Right renal pelvis (tissue), 4 donors: ENCODE measurements at places on chromosomes 1 and 21.

DNA sequence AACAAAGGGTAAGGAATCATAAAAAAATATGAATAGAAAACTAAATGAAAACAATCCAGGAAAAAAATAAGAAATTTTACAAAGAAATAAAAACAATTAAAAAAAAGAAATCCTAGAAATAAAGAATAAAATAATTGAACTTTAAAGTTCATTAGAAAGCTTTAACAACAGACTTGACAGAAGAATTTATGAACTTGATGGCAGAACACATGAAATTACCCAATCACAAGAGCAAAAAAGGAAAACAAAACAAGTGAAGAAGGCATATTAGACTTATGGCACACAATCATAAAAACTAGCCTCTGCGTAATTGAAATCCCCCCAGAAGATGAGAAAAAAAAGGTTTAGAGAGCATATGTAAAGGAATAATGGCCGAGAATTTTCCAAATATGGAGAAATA is 802.5 kb upstream of the B3GALT2 start:
- no peak for DNase-seq

DNA sequence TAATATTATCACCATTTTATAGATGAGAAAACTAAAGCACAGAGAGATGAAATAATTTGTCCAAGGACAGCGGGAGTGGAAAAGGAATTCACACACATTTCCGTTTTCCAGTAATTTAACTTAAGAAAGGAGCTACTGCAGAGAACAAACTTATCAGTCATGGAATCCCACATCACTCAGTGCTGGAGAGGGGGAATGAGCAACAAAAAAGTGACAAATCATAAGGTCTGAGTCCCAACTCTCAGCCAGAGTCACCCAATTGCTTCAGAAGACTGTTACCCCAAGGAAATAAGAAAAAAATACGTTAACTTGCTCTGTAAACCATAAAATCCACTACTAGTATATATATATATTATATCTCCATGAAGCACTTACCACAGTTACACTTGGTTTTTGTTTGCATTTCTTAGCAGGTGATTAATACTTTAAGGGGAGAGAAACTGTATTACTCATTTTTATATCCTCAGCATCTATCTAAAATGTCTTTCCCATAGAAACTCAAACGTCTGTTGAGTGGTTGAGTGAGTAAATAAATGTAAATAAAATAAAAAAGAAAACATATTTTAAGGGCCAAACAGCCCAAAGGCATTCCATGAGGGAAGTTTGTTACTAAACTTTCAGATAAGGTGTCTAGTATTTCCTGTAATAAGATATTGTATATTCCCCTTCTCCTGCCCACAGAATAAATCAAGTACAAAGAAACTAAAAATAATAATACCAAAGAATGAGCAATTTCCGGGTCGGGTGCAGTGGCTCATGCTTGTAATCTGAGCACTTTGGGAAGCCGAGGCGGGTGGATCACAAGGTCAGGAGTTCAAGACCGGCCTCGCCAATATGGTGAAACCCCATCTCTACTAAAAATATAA is 76.8 kb downstream of the SLC45A1 start:
- DNase-seq = no peak

- DNase-seq = no peak
Measured at GRCh38 chr1:85656256-85656655, 52.0 kb downstream of the ZNHIT6 start.

DNA sequence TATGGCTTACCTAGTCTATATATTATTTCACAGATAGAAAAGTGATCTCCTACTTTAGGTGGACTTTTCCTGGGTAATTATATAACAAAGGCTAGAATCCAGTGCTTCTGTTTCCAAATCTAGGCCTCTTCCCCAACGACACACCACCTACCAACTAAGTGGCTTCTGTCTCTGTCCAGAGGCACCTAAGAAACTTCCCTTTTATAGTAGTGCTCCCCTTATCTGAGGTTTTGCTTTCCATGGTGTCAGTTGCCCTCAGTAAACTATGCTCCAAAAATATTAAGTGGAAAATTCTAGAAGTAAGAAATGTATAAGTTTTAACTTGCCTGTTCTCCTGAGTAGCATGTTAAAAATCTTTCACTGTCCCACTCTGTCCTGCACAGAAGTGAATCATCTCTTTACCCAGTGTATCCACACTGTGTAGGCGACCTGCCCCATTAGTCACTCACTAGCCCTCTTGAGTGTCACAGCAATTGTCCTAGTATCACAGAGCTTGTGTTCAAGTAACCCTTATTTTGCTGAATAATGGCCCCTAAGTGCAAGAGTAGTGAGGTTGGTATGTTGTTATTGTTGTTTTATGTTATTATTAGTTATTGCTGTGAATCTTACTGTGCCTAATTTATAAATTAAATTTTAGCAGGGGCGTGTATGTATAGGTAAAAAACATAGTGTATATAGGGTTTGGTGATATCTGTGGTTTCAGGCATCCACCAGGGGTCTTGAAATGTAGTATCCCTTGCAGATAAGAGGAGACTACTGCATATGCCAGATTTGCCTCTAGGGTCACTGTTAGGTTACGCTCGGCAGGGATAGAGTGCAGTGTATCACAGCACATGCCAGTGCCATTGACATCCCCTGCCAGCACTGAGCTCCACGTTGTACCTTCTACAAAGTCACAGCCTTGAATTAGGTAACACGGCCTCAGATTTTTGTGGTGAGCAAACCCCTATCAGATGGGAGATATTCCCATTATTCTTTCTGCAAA is 14.7 kb upstream of the CD53 start:
- DNase-seq = no peak

- DNase-seq = no peak
Measured at GRCh38 chr1:218970397-218970990, 203.2 kb upstream of the LYPLAL1 start.

DNA sequence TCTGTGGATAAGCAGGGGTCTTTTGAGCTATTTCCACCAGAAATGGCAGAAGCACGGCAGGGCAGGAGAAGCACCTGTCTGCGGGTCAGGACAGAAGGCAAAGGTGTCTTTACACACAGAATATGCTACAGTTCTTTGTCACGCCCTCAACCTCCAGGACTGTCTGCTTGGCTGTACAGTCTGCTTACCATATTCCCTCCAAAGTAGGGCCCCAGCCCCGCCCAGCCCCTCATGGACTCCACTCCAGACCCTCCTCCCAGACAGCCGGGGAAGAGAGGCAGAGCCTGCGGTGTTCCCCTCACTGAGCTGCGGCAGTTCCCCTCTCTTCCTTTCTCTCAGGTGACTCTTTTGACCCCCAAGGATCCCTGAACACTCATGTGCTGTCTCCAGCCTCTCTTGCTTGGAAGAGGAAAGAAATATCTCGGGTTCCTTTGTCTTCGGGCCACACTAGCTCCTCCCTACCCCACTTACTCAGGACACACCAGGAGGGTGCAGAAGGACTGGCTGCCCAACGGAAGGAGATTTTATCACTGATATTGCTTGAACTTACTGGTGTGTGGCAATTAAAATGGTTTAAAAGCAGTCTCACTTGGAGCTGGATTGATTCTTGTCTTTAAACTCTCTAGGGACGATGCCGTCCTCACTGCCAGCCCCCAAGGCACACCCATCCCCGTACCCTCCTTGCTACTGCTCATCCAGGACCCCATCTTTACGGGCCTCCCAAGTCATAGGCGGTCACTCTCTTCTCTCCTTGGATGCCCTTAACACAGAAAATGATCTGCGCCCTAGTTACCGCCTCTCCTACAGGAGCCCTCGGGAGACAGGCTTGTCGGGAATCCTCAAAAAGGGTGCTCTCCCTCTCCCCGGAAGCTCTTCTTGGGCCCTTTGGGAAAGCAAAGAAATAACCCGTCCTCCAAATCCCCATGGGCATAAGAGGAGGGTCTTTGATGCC is 169.7 kb downstream of the TOMM20 start:
- DNase-seq = no peak

- no peak for DNase-seq
Measured at GRCh38 chr1:183200451-183200850, 14.4 kb downstream of the LAMC2 start.

DNA sequence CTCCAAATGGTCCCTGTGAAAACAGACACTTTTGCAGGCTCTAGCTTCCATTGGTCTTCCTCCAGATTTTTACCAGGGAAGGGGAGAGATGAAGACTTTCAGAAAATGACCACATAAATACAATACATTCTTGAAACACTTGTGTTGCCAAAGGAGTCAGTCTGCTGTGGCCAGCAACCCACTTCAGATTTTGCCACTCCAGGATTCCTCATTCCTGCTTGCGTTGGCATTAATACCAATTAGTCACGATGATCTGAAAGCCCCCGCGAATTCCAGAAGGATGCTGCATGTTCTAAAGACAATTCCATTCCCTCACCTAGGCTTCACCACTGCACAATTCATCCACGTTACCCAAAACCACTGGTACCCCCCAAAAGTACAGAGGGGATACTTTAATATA is 7.9 kb upstream of the BACE2 start:
- DNase-seq = no peak

DNA sequence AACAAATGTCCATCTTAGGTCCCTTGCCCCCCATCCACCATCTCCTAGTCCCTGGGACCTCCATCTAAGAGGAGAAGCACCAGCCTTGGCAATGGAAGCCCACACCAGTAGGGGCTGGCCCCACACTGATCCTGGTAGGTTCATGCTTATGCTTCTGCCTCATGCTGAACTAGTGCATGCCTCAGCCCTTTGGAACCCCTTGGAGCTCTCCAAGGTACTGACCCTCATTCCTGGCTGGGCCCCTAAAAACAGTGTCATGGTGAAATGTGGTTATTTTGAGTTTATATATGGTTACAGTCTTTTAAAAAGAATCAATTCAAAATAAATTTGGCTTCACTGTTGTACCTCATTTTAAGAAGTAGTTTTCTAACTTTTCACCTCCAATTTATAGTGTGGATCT is 108.3 kb downstream of the HIVEP3 start:
- DNase-seq = peak; percentile 50

- DNase-seq = no peak
Measured at GRCh38 chr21:23014021-23014420, 2015.8 kb downstream of the NCAM2 start.
